Immature natural killer cell (primary cell): ENCODE measurements at places on chromosomes 4 and X.
A peak's percentile ranks its signal among the peaks of the same experiment; 100 is the strongest.

- DNase-seq = no peak
These were observed 25.6 kb upstream of the MMRN1 start for GRCh38 chr4:89868999-89869589.

- no peak for DNase-seq
These were observed 72.6 kb downstream of the PITX2 start for GRCh38 chr4:110550260-110550659.

- no peak for DNase-seq
These were observed 55.3 kb upstream of the SLC25A43 start for GRCh38 chrX:119343856-119344255.

GRCh38 chrX:371907-372306, 14.8 kb downstream of the PPP2R3B start:
- DNase-seq = no peak

DNA sequence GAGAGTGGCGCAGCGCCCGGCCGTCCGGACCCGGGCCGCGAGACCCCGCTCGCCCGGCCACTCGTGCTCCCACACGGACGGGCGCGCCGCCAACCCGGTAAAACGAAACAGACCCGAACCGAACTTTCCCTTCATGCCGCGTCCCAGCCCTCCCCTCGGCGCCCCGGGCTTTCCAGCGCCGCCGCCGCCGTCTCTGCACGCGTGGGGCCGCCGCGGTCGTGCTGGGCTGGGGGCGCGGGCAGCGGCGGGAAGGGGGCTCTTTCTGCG, 222 bp downstream of the SMAD1 start:
- peak; percentile 9 for DNase-seq

GRCh38 chrX:152932144-152932543, 34.3 kb downstream of the ZNF185 start:
- DNase-seq = no peak

- DNase-seq = no peak
These were observed 25.8 kb upstream of the STBD1 start for GRCh38 chr4:76280488-76281441.

- no peak for DNase-seq
These were observed 166.3 kb upstream of the LEF1 start for GRCh38 chr4:108335081-108335480.

DNA sequence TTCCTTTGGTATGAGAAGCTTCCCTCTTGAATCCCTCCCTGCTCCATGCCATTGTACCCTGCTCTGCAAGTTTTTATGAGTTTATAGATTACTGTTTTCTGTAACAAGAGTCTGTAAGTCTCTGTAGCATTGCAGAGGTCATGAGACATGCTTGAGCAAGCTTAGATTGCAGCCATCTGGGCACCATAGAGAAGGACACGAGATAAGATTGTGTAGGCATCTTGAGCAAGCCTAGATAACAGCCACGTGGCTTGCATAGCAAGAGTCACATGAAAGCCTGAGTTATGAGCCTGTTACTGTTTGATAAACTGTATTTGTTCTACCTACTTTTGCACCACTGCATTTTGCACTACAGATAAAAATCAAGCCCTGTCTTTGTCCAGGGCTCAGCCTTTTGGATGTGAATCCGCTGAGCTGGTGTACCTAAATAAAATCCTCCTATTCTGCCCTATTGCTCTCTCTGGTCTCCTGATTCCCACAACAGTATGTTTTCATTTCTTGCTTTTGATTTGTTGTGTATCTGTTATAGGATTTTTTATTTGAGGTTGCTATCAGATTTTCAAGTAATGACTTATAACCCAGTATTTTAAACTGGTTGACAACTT, 127.4 kb upstream of the ANKRD50 start:
- DNase-seq = no peak

- DNase-seq = no peak
These were observed 172.2 kb downstream of the PPARGC1A start for GRCh38 chr4:23717528-23718248.

DNA sequence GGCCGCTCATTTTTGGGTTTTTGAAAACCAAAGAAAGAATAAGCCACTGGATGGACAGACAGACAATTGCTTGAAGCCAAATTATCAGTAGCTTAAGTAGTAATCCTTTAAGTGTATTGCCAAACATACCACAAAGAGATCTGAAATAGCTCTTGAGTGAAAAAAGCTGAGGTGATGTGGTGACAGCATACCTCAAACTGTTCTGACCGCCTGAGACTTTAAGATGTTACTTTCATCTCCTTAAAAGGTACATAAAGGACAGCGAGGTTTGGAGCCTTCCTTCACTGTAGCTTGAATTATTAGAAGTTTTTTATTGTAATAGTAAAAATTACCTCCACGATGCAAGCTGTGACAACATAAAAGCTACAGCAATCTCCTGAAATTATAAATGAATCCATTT, 271.5 kb upstream of the FAM241A start:
- no peak for DNase-seq

- no peak for DNase-seq
These were observed 75.8 kb downstream of the TSPAN7 start for GRCh38 chrX:38636949-38637819.

DNA sequence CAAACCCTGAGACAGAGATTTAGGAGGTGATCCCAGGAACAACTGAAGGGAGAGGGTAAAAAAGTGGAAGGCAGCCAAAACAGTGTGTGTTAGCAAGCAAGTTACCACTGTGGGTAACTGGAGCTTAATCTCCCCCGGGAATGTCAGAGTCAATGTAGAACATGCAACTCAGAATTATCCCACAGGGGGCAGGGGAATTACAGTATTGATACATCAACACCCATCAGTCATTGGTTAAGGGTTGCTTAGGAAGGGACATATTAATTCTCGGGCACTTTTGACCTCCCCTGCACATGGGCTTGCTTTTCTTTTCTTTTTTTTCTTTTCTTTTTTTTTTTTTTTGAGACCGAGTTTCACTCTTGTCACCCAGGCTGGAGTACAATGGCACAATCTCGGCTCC, 29.3 kb downstream of the CXorf58 start:
- DNase-seq = no peak

DNA sequence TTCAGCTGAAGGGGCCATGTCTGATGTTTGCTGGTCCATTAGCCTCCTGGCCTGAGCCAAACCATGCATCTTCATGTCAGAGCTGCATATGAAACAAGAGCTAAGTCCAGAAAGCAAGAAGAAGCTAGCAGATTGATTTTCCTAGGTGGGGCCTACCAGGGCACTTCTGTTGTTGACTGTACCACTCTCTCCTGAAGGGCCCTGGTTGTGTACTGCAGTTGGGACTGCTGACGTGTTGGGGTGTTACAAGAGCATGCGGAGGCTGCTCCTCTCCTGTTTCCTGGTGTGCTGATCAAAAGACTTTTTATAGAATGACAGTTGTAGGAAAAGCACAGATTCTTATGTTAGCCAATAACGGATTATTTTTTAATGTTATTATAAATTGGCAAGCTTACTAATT, 145.1 kb downstream of the TBL1X start:
- DNase-seq = no peak

GRCh38 chrX:46040001-46040400, 505.2 kb downstream of the ZNF674 start:
- DNase-seq = no peak

DNA sequence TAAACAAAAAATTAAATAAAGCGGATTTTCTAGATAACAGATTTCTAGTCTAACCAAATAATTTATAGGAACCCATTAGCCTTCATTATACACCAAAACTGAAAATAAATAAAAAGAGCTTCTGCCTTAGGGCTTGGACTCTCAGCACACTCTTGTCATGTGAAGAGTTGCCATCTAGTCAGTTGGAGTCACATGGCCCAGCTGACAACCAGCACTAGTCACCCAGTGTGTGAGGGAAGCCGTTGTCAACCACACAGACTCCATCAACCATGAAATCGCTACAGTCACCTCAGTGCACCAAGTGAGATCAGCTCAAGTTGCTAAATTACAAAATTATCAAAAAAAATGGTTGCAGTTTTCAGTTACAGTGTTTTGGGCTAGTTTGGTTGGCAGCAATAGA, 470.0 kb downstream of the GASK1B start:
- no peak for DNase-seq

DNA sequence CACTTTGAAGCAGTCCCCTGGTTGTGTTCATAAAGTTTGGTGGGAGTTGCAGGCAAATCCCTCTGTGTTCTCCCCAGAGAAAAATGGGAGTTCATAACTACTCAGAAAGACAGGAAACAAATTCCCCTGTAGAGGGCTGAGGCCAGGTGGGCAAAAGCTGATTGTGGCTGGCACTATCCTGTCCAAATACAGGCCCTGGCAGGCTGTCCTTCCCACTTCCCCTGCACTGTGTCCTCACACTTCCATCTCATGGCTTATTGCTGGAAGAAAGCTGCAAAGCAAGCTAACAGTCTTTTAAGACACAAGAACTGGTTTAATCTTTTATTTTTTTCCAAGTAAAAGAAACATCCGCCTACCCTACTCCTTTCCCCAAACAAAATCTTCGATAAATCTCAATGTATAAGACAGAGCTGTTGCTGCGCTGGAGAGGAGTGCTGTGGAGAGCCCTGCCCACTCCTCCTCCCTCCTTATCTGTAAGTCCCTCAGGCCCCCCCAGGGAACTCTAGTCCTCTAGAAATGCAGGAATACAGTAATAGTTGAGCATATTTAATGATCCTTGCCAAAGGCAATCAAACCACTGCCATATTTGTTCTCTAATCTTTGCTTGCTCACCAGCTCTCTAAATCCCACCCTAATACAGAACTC, 14.0 kb downstream of the TAPT1 start:
- no peak for DNase-seq

GRCh38 chr4:74095886-74096264, 3.1 kb downstream of the CXCL2 start:
- DNase-seq = no peak

GRCh38 chr4:85919200-85919887, 440.5 kb downstream of the MAPK10 start:
- no peak for DNase-seq

DNA sequence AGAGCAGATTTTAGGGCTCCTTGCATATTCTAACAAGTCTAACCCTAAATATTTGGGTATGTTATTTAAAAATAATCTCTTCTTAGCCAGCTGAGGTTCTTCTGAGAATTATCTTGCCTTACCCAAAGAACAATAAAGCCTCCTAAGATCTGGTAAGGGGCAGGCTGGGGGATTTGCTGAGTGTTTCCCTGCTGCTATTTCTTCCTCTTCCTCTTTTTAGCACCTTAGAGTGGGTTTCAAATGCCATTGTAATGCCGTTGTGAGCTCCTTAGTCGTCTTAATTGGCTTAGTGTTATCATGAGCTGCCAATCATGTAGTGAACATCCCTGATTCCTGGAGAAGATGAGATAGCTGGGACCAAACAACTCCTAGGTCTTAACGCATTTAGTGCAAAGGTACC, 15.4 kb downstream of the STOX2 start:
- no peak for DNase-seq

DNA sequence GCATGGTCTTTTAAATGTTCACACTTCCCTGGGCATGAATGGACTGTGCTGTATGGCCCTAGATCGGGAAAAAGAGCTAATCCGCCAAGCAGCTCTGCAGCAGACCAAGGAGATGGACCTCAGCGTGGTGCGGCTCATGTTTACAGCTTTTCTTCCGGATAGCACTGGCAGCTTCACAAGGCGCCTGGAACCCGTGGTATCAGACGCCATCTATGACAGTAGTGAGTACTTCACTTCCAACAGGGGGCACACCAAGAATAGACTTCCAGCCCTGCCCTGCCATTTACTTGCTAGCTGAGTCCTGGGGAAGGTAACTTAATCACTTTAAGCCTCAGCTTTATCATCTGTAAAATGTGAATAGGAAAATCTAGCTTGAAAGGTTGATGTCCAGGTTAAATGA, 77.7 kb downstream of the NFKB1 start:
- DNase-seq = no peak

DNA sequence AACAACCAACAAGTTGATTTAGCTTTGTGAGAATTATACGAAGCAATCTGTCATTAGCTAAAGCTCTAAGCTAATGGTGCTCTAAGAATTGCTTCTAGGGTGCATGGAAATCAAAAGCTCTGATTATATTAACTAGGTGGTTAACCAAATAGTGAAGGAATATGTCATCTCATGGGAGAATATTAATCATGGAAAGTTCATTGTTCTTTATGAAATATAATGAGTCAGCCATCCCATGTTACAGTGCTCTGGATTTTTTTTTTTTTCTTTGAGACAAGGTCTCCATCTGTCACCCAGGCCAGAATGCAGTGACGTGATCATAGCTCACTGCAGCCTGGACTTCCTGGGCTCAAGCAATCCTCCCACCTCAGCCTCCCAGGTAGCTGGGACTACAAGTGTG, 10.5 kb downstream of the DCAF8L2 start:
- no peak for DNase-seq

GRCh38 chr4:48195374-48195773, 61.3 kb upstream of the TXK start:
- no peak for DNase-seq

DNA sequence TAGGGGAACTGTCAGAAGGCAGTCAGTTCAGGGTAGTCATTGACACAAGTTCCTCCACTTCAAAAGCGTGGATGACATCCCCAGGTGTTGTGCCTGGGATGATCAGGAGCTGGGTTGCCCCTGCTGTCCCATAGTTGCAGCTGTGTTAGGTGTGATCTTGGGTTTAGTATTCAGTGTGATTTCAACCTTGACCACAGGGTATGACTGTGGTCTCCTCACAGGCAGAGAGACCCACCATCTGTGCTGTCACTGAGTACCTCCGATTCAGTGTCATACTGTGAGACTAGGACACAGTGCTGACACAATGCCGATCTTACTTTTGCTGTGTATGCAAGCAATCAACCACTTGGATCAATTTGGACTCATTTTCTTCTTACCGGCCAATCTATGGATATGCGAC, 25.2 kb downstream of the FOXR2 start:
- DNase-seq = no peak
